ENCODE measurements at places on chromosomes 1 and 21.

GRCh38 chr1:205676597-205676996 is 3.7 kb downstream of the SLC45A3 start:
- DNase-seq: no peak

GRCh38 chr1:46630719-46631118 is 14.1 kb upstream of the MOB3C start:
- DNase-seq: no peak

DNA sequence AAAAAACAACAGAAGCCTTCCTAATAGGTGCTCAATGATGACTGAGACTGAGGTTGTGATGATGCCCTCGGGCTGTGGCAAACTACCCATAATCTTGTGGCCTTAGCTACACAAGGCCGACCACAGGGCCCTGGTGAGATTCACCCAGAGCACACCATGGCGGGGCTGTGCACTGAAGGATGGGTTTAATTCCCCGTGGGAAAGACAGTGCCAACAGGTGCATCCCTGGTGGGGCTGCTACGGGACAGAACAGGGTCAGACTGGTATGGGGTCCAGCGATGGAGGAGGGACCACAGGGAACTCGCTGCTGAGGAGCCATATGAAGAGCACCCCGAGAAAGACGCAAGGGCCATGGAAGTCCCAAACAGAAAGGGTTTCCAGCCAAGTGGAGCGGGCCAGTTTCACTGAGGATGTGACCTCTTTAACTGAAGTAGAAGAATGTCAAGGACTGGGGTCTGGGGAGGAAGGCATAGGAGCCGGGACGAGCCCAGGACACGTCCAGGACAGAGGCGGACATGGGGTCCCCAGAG is 21.3 kb downstream of the PRDM15 start:
- DNase-seq: no peak

GRCh38 chr1:165312591-165312990 is 43.9 kb downstream of the LMX1A start:
- no peak for DNase-seq

- no peak for DNase-seq
Observed at GRCh38 chr1:248065604-248066003, 19.0 kb downstream of the OR2L3 start.

DNA sequence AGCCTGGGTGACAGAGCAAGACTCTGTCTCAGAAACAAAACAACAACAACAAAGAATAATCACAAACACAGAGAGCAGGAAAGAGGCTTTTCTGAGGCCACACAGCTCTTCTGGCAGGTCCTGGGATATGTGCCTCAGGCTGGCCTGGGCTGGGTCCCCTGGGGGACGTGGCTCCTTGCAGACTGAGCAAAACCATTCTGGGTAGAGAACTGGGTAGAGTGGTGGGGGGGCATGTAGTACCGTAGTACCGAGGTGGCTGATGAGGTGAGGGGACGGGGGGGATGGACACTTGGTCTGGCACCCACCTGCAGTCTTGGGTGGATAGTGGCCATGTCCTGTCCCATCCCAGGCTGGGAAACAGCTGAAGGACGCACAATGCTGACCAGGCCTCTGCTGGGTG is 6.0 kb downstream of the TMEM82 start:
- no peak for DNase-seq

GRCh38 chr1:51316846-51317120 is 13.6 kb downstream of the TTC39A start:
- DNase-seq: no peak

DNA sequence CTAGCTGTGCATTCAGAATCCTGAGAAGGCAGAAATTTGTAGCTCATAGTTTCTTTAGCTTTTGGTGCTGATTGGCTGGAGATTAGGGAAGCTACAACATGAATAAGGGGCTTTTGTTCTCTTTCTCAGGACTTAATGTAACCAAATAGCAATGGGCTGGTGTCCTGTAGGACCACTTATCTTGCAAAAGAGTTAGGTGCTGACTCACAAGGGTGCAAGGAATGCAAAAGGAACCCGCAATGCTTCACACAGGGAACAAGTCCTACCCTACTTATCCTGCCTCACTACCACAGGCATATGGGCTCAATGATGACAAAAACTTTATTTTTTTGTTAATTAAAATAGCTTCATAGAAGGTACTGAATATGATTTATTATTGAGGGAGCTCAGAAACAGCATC is 541.5 kb downstream of the AMY1C start:
- no peak for DNase-seq

DNA sequence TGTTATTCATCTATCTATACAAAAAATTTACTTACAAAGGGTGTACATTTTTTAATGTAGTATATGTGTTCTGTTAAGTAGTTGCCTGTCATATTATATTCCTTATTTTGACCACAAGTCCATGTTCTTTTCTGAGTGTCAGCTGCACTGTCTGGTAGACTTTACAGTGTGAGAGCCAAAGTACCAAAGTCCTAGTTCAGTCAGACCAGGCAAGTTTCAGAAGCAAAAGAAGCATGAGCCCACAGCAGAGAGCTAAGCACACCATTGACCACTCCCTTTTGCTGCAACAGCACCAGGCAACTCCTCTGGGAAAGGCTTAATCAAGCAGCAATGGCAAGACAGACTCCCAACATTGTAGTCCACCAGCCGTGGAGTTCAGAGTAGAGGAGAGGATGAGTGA is 631.9 kb upstream of the PKN2 start:
- DNase-seq: no peak

GRCh38 chr21:14763695-14764064 is 217.6 kb upstream of the SAMSN1 start:
- DNase-seq: no peak

GRCh38 chr1:213138892-213139291 is 87.9 kb downstream of the RPS6KC1 start:
- DNase-seq: no peak

DNA sequence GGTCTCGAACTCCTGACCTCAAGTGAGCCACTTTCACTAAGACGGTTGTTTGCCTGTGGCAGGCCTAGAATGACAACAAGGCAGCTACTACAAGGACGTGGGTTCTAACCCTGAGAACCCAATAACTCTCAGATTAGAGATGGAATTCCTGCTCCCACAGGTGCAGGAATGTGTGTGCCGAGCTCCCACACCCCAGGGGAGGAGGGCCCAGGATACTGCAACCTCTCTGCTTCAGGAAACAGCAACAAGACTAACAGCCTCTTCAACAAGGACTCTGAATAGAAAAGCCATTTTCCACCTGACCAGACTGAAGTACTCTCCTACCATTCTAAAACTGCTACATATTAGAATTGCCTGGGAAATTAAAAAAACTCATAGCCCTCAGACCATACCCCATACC is 4.9 kb downstream of the LSM10 start:
- DNase-seq: no peak

DNA sequence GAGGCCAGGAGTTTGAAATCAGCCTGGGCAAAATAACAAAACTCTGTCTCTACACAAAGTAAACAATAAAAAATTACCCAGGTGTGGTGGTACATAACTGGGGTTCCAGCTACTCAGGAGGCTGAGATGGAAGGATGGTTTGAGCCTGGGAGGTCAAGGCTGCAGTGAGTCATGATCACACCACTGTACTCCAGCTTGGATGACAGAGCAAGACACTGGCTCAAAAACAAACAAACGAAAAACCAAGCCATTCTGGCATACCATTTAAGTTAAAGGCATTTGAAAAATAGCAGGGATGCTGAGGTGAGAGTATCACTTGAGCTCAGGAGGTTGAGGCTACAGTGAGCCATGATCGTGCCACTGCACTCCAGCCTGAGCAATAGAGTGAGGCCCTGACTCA is 5.3 kb upstream of the ALDH9A1 start:
- no peak for DNase-seq

- no peak for DNase-seq
Observed at GRCh38 chr1:46412893-46413595, 18.9 kb downstream of the FAAH start.

GRCh38 chr1:157099633-157100009 is at the start of gene ETV3L:
Gene ETV3L, minus strand, starts transcription at chr1:157099808. Its CDS starts 285 bp downstream, at chr1:157099523.
- DNase-seq: no peak

Data from right forelimb (tissue), 1 donor.